ENCODE measurements at places on chromosomes 12 and 14.

DNA sequence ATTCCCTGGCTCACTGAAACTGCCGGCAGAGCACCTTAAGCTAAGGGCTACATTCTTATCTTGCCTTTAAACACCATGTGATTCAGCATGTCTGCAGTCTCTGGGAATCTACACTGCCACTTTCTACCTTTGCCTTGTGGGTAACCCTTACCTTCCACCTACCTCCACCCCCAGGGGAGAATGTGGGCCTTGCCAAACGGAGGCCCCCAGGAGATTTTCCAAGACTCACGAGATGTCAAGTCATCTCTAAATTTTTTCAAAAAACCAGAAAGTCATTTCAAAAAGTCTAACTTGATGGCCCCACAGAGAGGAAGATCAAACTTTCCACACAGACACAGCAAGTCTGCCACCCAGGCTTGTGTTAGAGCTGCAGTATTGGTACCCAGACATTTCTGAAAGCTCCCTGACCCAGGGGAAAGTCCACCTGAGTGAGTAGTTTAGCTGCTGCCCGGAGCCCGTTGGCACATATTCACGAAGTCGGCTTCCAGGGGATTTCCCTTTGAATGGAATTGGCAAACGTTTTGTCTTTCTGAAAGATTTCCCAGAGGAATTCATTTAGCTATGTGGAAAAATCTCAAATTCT lies 4.7 kb upstream of the PSMA6 start:
- no peak for DNase-seq

- DNase-seq, result no peak
Measured at GRCh38 chr14:72518809-72519377, 375.0 kb downstream of the DPF3 start.

DNA sequence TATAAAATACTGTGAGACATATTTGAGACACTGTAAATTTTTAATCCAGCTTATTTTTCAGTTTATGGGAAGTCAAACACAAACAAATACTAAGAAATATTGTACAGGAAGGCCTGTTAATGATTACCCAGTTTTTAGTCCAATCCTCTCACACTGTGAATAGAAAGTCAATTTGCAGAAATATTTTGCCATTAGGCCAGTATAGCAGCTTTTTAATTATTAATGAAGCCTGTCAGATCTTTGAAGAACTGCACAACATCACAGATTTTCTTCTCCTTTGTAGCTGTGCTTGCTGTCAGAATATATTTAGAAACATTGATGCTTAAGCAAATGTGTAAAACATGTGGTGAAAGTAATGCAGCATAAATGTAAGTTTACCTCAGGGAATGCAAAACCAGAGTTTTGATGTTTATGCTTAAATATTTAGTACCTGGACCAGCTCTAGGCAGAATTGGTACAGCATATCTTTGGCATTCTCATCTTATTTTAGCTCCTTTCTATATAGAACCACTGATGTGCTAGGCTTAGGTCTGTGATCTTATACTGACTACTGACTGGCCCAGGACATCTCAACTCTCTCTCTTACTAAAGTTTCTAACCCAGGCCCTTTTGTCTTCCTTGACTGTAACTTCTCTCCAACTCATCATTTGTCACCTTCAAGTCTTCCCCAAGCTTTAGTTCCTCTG lies 230.8 kb upstream of the NAV3 start:
- no peak for DNase-seq

- DNase-seq, result no peak
Measured at GRCh38 chr12:9925705-9926393, 6.3 kb downstream of the CLEC2A start.

- DNase-seq, result no peak
Measured at GRCh38 chr14:105184461-105184860, 3.3 kb upstream of the NUDT14 start.

DNA sequence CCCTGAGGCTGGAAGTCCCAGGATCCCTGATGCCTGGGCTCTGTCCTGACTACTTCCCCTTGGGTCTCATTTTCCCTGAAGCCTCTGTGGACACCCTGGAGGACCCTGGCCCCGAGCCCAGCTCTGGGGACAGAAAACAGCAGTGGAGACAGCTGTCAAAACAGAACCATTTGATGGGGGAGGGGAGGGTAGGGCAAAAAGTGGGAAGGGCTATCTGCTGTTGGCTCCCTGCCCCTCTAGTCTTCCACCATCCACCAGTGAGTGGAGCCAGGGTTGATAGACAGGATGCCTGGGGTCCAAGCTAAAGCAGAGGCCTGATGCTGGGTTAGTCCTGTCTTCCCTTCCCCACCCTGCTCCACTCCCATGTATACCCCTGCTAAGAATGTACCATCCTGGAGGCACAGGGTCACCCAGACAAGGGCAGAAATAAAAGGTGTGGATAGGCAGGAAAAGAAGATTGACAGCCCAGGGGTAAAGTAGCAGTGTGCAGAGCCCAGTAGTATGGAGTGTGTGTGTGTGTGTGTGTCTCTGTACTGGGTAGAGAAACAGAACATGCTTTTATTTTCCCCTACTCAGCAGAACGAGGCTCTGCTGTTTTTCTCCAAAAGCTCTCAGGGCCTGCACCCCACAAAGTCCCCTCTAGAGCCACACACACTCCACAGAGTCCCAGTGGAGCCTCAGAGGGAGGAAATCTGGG lies 9.8 kb downstream of the ZNF385A start:
- no peak for DNase-seq

DNA sequence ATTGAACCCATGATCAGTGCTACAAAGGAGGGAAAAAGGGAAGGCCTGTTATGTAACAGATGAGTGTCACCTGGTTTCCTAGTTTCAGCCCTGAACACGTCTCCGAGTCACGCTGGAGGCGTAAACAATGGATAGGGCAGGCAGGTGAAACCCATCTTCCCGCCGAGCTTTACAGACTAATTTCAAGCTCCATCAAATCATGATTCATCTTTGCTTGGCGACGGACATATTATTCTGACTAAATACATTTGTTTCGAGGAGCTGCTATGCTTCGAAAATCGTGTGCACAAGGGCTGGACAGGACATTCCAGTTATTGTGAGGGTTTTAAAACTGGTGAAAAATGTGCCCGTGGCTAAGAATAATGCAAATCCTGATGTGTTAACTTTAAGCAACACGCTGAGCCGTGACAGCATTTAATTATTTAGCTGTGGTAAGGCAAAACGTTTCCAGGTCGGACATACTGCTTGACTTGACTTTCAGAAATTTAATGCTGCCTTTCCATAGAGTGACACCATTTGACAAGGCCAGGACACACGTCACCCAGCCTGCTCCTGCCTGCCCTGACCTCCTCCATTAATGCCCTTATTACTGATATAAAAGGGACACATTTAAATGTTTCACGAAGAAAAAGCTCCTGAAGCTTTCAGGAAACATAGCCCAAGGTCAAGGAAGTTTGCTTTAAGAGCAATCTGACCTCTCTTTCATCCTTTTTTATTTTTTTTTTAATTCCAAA lies 1203.5 kb upstream of the TMEM132C start:
- no peak for DNase-seq

GRCh38 chr12:111006621-111007020 lies 86.2 kb upstream of the MYL2 start:
- no peak for DNase-seq

- no peak for DNase-seq
Measured at GRCh38 chr12:55839345-55840140, 3.2 kb downstream of the MMP19 start.

- DNase-seq, result no peak
Measured at GRCh38 chr14:75010472-75011093, 7.9 kb downstream of the EIF2B2 start.

DNA sequence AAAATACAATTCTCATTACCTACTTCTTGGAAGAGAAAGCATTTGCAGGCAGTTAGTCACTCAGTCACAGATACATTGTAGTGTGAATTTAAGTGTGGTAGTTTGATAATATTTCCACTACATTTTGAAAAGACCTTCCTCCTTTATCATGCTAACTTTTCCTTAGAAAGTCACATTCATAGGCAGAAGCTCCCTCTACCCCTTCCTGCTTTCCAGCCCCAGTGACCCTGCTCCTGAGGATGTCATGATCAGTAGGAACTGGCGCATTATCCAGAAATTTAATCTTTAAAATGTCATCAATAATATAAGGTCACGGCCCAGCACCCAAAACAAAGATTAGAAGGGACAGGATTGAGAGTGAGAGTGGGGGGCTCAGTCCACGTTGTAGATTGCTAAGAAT lies 707.4 kb upstream of the STXBP6 start:
- DNase-seq, result no peak

GRCh38 chr12:12456637-12457036 lies 99.8 kb downstream of the BORCS5 start:
- no peak for DNase-seq

- peak; percentile 36 for DNase-seq
Measured at GRCh38 chr12:121128908-121129810, 3.5 kb upstream of the P2RX7 start.

DNA sequence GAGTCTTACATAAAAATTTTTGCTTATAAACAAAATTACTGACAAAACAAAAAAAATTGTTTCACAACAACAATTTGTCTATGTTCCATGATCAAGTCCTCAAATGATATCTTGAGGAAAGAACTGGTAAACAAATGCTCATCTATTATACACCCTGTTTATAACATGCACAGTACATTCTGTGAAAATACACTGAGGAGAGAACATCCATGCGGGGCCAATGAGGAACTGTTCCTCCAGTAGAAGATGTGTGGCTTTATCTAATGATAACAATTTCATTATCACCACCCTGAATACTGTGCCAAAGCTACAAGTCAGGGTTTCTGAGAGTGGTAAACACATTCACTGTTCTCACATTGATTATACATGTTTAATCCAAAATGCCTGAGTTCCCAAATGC lies 10.8 kb downstream of the MLH3 start:
- no peak for DNase-seq

DNA sequence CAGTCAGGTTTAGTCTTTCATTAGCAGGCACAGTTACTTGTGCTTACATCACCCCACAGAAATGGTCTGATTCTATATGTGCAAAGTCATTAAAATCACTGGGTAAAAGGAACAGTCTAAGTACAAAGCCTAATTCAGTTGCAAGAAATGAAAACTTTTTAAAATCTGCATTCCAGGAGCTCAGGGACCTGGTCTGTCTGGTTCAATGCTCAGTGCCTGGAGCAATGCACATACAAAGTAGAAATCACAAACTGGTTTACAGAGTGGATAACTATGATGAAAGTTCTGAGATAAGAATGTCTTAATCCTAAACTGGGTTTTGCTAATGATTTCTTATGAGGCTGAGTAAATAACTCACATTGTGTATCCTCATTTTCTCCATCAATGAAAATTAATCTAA lies 28.7 kb downstream of the LMNTD1 start:
- DNase-seq, result no peak

DNA sequence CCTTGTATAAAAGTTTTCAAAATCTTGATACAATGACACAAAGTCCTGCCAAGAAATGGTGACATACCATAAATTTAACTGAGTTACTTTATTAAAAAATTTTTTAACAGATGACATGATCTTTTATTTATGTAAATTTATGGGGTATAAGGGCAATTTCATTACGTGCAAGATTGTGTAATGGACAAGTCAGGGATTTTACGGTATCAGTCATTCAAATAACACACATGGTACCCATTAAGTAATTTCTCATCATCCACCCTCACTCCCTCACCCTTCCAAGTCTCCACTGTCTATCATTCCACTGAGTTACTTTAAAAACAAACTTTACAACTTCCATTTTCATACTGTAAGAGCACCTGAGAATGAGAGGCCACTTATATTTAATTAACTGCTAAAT lies 37.4 kb downstream of the SPTLC2 start:
- DNase-seq, result no peak

GRCh38 chr12:106112145-106112821 lies 26.5 kb downstream of the NUAK1 start:
- DNase-seq, result no peak

GRCh38 chr14:39246618-39247017 lies 12.9 kb downstream of the MIA2 start:
- no peak for DNase-seq

- DNase-seq, result no peak
Measured at GRCh38 chr12:7832059-7832696, 40.5 kb downstream of the SLC2A14 start.

DNA sequence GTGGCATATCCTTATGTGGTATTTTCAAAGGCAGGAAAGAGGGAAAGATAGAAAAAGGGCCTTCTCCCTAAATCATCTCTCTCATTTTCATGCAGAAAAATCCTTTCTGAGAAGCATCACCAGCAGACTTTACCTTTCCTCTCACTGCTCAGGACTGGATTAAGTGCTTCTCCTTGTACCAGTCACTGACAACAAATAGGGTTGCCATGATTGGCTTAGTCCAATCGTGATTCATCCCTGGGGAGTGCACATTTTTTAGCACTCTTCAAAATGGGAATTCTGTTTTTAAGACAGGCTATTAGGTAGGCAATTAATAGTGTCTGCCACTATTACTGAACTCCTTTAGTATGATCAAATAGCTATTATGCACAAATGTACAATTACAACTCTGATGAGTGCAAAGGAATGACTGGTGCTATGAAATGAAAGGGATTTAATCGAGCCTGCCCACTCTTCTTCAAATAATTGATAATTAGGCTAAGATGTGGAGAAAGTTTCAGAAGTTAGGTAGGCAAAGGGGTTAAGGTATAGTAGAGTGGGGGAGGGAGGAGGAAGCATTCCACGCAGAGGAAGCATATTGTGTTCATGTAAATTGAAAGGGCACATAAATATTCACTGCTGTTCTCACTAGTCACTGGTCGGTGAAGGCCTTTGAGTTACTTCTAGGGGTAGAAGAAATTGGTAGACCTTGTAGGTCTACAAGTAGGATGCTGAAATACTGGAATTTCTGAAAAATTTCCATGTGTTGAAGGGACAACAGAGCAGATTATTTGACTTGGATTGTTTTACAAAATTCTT lies 84.0 kb downstream of the MSRB3 start:
- DNase-seq, result no peak

GRCh38 chr12:41905759-41906297 lies 238.8 kb downstream of the GXYLT1 start:
- no peak for DNase-seq

GRCh38 chr14:36028218-36028617 lies 148.3 kb downstream of the PTCSC3 start:
- no peak for DNase-seq

DNA sequence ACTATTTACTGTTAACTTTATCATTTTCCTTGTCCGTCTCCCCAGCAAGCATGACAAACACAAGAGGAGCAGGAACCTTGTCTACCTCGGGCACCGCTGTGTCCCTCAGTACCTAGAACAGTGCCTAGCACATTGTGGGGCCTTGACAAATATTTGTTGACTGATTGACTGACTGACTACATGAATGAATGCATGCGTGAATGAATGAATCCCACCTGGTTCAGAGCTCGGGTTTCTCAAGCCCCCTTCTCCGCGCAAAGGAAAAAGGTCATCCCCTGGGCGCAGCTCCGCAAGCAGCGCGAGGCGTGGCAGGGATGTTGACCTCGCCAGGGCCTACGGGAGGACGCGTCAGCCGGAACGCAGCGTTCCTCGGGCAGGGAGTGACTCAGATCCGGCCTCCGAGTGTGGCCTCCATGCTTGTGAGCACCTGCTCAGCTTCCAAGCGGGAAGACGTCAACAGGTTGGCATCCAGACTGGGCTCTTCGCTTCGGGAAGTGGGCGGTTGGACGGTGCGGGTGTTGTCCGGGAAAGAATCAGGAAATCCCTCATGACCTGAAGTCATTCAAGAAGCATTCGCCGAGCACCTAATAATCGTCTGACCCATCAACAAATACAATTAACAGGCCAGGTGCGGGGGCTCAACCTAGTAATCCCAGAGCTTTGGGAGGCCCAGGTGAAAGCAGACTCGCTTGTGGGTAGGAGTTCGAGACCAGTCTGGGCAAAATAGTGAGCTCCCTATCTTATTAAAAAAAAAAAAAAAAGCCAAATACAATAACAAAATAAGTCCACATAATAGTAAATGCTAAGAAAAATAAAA lies 13.9 kb upstream of the UBC start:
- no peak for DNase-seq

GRCh38 chr12:79844693-79845092 lies 90.2 kb downstream of the PPP1R12A start:
- DNase-seq, result no peak
